COLO829 (cell line): ENCODE measurements at places on chromosomes 4 and X.
A peak's percentile ranks its signal among the peaks of the same experiment; 100 is the strongest.

DNA sequence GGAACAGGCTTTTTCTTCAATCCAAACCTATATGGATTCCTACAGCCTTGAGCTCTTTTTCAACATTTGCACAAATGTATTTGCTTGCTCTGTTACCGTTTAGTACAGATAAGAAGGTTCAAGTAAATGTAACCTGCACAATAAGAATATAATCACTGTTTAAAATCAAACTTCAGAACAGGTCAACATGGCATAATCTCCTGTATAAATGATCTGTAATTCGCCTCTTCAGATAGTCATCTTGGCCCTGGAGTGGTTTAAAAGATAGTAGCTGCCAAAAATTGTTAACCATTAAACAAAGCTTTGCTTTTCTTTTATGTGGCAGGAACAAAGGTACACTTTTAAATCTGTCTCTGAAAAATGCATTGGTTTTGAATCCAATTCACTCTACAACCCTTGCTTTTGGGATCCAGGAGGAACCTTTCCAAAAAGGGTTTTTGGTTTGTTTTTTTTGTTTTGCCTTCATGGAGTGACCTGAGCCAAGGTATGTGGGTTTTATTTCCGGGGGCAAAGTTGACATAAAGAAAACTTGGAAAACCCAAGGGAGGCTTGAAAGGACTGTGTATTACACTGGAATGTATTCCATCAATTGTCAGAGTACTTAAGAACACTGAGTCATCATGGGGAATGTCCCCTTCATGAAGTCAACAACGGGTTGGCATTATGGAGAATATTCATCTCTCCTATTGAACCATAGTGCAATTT lies 210.4 kb upstream of the HCCS start:
- peak; percentile 28 for DNase-seq

GRCh38 chr4:71210823-71211222 lies 128.0 kb upstream of the SLC4A4 start:
- no peak for DNase-seq

GRCh38 chrX:19855700-19856381 lies 31.6 kb downstream of the SH3KBP1 start:
- DNase-seq: no peak

GRCh38 chrX:53711436-53711835 lies 24.9 kb upstream of the HUWE1 start:
- no peak for DNase-seq

- no peak for DNase-seq
Measured at GRCh38 chr4:164935363-164935762, 42.1 kb downstream of the TRIM61 start.

DNA sequence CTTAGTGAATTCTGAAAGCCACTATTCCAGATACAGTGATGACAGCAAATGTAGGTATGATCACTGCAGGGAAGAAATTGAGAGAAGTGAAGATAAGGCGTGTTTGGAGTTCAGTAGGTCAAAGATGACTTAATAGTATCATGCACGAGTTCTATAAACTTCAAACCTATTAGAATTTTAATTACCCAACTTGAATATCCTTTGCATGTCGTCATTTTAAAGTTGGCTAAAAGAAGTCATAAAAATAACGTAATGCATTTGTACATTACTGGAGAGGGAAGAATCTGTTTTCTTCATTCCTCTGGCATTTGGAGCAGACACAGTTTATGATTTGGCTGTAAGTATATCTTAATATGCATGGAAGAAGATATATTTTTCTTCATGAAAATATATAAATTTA lies 68.6 kb upstream of the MXRA5 start:
- no peak for DNase-seq

DNA sequence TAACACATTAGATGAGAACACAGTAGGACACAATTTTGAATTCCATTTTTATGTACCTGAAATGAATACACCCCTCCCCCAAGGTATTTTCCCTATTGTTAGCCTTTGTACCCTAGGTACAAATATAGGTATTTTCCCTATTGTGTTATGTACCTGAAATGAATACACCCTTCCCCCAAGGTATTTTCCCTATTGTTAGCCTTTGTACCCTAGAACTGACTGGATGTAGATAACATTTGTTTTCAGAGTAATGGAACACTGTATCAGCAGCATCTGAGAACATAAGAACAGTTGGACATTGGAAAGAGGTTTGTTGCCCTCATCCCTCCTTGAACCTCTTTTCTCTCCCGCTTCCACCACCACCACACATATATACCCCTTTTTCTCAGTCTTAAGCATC lies 37.6 kb downstream of the YIPF6 start:
- no peak for DNase-seq

DNA sequence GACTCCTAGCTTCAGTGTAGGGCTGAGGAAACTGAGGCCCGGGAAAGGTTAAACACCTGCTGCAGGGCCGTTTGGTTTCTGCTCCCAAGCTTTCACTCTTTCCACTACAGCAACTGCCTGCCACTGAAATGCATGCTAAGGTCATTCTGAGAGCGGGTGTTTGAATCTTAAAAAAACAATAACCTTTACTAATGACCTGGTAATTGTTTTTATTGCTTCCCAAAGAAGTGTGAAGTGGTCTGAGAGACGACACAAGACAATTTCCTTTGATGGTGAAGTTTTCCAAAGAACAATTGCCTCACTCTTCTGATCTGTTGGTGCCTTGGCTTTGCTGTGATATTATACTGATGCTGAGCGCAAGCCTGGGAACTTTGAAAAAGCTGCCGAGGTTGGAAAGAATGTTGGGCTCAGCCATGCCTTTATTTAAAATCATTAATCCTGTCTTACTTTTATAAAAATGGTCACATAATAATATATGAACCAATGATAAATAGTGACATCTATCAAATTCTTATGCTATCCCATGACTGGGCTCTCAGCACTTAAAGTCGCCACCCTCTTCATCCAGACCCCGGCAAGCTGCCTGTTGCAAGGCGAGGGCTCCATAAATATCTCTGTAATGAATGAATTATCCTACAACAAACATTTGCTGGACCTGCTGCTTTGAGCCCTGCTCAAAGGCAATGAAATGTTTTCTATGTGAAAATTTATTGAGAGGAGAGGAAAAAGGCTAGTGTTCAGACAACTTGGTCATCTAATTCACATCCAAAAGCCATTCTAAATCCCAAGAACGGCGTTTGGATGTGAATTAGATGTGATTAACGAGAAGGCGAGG lies 67.8 kb upstream of the SOD3 start:
- DNase-seq: no peak

DNA sequence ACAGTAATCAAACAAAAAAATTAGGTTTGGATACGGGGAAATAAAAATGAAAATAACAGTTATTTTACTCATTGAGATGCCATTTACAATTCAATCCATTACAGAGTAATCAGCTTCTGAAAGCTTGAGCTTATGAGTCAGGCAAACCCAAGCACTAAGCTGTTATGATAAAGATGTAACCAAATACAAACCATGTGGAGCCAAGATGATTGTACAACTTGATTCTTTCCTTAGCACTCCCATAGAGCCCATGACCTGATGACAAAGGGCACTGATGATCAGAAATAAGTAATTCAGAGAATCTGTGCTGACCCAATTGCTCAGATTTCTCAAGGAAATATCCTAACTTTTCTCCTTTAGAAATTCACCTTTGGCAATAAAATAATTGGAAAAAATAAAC lies 40.5 kb upstream of the PRKG2 start:
- no peak for DNase-seq

GRCh38 chr4:13670456-13671160 lies 43.1 kb upstream of the BOD1L1 start:
- no peak for DNase-seq

DNA sequence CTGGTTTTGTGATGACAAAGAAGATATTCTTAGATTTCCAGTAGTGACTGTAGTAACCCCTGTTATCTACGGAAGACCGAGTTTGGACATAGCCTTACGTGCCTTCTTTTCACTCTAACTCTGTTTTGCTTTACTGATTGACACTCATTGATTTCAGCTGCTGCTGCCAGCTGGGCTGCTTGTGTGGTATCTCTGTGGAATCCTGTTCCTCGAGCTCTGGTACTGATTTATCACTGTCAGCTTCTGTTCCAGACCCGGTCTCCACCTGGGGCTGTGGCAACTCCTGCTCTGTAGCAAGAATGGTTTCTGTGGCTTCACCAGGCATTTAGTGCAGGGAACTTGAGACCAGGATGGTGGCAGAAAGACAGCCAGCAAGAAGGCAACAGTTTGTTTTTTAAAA lies 24.6 kb upstream of the LAP3 start:
- no peak for DNase-seq

GRCh38 chrX:150202641-150203247 lies 160.4 kb upstream of the MAMLD1 start:
- peak; percentile 6 for DNase-seq

DNA sequence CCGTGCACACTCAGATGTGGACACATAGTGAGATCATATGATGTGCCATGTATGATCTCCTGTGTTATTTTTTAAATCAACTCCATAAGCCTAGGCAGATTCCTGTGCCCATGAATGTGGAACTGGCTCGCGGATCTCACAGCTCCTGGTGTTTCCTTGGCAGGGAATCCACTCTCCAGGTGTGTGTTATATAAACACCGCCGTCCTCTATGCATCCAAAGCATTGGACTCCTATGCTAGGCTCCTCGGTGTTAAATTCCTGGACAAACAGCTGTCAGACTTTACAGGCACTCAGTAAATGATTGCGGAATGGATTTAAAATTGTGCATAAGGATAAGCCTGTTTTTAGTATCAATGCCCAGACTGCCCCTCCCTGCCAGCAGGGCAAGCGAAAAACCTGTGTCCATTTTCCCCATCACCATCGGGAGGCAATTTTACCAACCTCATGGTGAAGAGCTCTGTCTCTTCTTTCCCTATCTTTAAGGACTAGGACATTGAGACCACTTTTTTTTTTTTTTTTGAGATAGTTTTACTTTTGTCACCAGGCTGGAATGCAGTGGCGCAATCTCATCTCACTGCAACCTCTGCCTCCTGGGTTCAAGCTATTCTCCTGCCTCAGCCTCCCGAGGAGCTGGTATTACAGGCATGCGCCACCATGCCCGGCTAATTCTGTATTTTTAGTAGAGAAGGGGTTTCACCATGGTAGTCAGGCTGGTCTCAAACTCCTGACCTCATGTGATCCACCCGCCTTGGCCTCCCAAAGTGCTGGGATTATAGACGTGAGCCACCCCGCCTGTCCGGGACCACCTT lies 23.6 kb upstream of the GPR78 start:
- no peak for DNase-seq

GRCh38 chr4:165335163-165335703 lies 7.8 kb downstream of the MSMO1 start:
- DNase-seq: no peak

DNA sequence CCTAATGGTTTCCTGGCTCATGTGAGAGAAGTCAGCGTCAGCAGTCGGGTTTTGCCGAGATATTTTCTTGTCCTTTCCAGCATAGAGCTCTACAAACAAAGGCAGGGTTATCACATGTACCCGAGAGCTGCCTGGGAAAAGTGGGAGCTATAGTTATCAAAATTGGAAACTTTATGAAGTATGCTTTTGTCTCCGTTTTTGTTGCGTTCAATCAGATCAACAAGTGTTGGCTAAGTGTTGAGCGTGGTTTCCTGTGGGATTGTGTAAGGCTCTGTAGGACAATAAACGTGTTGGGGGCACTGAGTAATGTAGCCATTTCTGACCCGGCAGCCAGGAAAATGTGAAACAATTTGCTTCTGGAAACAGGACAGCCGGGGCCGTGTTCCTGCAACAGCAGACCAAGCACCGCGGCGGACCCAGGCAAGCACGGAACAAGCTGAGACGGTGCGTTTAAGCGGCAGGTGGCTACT lies at the start of gene BMX:
BMX (plus strand) TSS at position 311 of the 470 bp plus-strand sequence. CDS start 7,547 bp downstream, outside the sequence.
- DNase-seq: no peak

GRCh38 chr4:141413366-141413765 lies 192.7 kb downstream of the ZNF330 start:
- no peak for DNase-seq

DNA sequence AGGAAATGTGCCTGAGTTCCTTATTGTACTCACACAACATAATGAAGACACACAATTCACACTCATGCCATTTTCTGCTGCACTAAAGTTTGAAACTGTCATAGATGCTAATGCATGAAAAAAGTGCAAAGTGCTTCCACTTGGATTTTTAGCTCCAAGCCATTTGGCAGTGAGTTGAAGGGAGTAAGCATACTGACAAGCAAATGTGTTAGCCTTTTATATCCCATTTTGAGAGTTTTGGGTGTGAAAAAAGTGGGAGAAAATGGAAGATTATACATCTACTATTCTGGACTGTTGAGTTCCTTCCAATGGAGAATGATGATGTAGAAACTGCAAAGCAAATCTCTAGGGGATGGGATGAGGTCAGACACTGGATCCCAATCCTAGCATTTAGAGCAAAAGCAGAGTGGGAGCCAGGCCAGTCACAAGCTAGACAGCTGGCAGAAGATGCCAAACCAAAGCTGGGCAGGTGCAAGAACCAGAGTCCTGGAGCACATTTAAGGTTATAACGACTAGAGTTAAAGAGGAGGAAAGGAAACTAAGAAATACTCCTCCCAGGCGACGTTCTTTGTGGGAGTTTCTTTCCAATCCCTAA lies 216.8 kb downstream of the FBXO8 start:
- DNase-seq: no peak

DNA sequence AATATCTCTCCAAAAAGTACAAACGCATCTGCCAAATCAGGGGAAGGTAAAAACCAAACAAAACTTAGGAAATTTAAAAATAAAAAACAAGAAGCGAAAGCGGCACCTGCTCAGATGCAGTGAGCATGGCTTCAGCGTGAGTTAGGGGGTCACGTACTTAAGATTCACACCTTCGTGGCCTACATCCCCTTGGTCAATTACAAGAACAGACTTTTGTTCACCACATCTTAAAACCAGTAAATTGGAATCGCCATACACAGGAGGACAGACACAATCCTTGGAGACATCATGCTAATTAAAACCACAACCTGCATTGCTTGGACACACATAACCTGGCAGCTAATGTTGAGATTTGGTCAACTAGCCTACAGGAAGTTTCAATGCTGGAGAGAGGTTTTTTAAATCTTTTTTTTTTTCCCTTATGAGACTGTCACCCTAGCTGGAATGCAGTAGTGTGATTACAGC lies 12.5 kb upstream of the SEL1L3 start:
- no peak for DNase-seq

DNA sequence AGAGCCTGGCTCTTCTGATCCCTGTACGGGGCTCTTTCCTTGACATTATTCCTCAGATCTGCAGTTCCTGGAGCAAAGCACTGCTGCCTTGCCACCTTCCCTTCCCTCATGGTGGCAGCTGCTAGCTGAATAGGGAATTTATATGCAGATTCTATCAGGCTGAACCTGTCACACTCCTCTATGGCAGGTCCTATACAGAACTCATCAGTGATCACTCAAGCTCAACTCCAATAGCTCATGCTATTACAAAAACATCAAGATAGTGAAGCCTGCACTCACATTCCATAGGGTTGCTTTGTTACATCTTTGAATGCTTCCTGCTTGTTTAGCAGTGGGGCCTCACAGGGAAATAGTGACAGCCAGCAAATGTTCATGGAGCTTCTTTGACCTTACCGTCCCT lies 71.7 kb downstream of the SLC2A9 start:
- no peak for DNase-seq

DNA sequence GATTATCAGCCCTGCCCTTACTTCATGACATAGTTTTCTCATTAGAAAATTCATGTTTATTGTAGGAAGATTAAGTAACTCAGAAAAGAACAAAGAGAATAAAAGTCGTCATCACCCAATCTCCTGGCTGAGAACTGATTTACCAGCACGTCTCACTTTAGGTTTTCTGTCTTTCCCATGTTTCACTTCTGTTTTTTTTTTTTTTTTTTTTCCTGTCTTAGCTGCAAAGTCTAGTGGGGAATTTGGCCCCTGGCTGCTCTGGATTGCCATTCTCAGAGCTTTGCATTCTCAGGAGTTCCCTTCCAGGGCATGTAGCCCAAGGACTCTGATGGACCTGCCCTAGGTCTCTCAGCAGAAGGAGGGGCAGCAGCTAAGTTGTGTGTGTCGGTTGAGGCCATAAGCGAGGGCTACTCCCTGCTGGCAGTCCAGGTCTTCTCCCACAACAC lies 57.8 kb downstream of the TMEM131L start:
- no peak for DNase-seq
